Activated T-helper 2 cell treated with anti-CD3 and anti-CD28 coated beads, Interferon-gamma antibody, Interleukin-2, Interleukin-4, amounts not matched to agents 10 μg/mL and 5 μg/mL and 100 μg/mL, durations not matched to agents 14 hours and 24 hours and 36 hours (primary cell): ENCODE measurements at places on chromosomes 7 and 10. TPM values are rescaled to one million over a fixed set of nuclear protein-coding genes. Genes with fewer than 3 reads are reported as not detected.

DNA sequence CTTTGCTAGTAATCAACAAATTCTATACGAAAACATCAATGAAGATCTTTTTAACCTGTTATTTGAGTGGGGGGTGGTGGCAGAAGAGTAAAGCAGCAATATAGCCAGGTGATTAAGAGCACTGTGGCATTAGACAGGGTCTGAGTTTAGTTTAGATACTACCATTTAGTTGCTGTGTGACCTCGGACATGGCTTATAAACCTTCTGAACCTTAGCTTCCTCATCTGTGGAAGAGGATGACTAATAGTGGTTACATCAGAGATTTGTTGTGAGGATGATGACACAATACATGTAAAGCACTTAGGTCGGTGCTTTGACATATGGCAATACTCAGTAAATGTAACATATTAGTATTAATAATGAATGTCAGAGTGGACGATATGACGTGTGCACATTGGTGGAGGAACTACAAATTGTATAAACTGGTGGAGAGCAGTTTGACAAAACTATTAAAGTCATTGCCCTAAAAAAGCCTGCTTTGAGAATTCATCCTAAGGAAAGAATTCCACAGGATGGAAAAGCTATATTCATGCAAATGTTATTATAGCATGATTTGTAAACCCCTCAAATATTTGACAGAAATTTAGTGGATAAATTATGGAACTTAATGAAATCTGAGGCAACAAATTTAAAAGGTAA lies 24.3 kb downstream of the SPAG6 start:
- no peak for DNase-seq

- no peak for DNase-seq
Observed at GRCh38 chr10:30928742-30929141, 102.9 kb downstream of the ZNF438 start.

GRCh38 chr7:117035465-117035862 lies 82.2 kb downstream of the ST7 start:
- no peak for DNase-seq

GRCh38 chr10:99280472-99280871 lies 44.8 kb upstream of the HPSE2 start:
- no peak for DNase-seq

DNA sequence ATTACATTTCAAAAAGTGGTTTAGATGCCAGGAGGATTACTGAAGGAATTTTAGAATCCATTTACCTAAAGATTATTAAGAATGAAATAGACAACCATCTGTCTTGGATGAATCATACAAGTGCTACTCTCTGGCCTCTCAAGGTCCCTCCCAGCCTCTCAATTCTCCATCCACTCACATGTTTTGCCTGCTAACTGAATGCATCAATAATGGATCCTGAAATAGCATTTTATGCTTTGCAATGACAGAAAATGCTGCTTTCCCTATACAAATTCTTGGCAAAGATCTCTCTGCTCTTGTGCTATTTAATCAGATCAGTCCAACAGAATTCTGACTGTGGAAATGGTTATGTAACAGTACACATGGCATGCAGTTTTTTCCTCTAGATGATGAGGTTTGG lies 68.1 kb downstream of the HBP1 start:
- no peak for DNase-seq

DNA sequence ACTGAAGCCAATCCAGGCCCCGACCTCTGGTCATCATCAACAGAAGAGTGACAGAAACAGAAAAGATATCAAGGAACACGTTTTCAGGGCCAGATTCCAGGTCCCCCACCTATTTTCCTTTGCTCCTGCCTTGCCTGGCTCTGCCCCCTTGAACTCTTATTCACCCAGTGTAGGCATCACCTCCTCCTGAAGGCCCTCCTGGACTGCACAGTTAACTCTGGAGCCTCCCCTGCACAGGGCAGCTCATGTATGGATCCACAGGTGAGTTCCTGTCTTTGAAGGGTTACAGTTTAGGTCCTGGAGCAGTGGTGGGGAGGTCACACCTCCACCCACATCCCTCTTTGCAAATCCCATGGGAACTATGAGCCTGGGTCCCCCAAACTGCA lies 163.3 kb upstream of the TNRC18 start:
- no peak for DNase-seq

Gene TMEM213
- not detected in 2 replicates for total RNA-seq

DNA sequence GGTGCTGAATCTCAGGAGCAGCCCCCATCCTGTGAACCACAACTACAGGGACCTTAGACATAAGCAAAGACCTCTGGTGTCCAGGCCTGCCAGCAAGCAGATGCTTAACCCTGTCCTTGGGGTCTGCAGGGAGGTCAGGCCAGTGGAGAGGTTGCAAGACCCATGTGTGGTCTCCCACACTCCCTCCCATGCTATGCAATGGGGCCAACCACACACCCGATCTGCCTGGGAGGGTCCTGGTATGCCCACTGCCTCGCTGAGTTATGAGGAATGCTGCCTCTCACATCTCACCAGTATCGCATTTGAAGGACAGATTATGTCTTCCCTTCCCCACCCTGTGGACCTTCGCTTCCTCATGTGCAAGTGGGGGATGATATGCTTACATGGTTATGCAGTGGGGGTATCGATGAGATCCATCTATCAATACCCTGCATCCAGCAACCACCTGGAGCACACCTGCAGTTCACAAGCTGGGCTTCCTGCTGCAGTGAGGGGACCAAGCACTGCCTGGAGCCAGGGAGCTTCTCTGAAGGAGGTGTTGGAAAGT lies 191.6 kb downstream of the ZNF716 start:
- no peak for DNase-seq

DNA sequence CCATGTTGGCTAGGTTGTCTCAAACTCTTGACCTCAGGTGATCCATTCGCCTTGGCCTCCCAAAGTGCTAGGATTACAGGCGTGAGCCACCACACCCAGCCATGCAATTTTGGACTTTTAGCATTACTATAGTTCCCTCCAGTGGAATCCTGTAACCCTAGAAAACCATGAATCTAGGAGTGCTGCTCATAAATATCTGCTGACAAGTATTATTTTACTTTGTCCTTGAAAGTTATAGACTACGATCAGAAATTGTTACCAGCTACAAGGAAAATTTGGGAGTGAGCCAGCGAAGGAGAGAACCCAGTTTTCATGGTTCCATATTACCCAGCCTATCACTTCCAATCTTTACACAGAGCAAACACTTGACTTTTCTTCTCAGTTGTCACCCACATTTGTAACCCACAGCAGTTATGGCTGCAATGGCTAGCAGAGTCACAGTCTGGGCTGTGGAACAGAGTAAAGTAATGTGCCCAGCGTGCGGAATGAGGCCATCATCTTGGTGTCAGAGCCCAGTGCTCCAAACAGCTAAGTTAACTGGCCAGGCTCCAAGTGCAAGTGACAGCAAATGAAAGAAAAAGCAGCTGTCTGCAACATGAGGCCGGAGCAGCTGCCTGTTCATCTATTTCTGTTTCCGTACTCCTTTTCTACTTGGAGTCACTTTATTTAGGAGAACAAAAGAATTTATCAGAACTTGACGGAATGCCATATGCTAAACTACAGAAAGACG lies 29.9 kb downstream of the ZC3HC1 start:
- no peak for DNase-seq

GRCh38 chr7:86991771-86992191 lies 67.7 kb downstream of the ELAPOR2 start:
- DNase-seq: no peak

DNA sequence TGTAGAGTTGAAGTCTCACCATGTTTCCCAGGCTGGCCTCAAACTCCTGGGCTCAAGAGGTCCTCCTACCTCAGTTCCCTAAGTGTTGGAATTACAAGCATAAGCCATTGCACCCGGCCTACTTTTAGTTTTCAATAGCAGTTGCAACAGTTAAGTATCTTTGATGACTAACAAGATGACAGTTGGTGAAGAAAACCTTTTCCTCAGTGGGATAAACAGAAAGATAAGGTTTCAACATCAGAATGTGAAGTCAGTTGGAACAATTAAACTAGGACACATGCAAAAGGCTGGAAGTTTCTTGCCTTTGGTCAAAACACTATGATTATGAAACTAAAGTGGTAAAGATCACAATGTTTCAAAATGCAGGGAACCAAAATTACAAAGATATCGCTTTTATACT lies 169.2 kb downstream of the ZNF438 start:
- DNase-seq: no peak

Gene CRCP
- 32.8 and 37.9 TPM in 2 replicates for total RNA-seq

GRCh38 chr7:118153551-118154177 lies 30.3 kb upstream of the LSM8 start:
- DNase-seq: no peak

GRCh38 chr10:132164761-132165278 lies 21.9 kb upstream of the DPYSL4 start:
- DNase-seq: no peak

Gene AMPH
- 0.14 and 0.23 TPM in 2 replicates for total RNA-seq
